Mononuclear cell (primary cell): ENCODE measurements at places on chromosomes 1 and 21. TPM values are rescaled to one million over a fixed set of nuclear protein-coding genes. Genes with fewer than 3 reads are reported as not detected.

Gene TMPRSS15
- total RNA-seq = 0.21 TPM

Gene NUP133
- 42.0 TPM for total RNA-seq

Gene CYP4A11
- not detected for total RNA-seq

Gene TSACC
- not detected for total RNA-seq

Gene S100A10
- 113 TPM for total RNA-seq

Gene PPP1R12B
- 22.4 TPM for total RNA-seq

Gene COL8A2
- total RNA-seq = 1.9 TPM

Gene WNT2B
- total RNA-seq = 0.31 TPM

Gene DIRAS3
- not detected for total RNA-seq

Gene OSCP1
- 0.21 TPM for total RNA-seq

Gene CHD1L
- total RNA-seq = 22.6 TPM

Gene KLHDC8A
- total RNA-seq = 0.21 TPM

Gene GJC2
- total RNA-seq = 0.84 TPM

Gene CR1L
- 0.21 TPM for total RNA-seq

Gene CCDC28B
- total RNA-seq = 3.7 TPM

Gene MX2
- total RNA-seq = 32.6 TPM

Gene DMRTA2
- total RNA-seq = under 0.01 TPM

Gene LRRC38
- not detected for total RNA-seq

Gene SMIM34
- not detected for total RNA-seq

Gene DENND2D
- 49.5 TPM for total RNA-seq

Gene RGS13
- total RNA-seq = 0.52 TPM

Gene SPRR1A
- total RNA-seq = not detected

Gene ALX3
- not detected for total RNA-seq

Gene FAM72B
- total RNA-seq = 0.42 TPM

Gene GSTM5
- total RNA-seq = not detected

Gene S100A3
- total RNA-seq = not detected

Gene FCRL2
- 4.0 TPM for total RNA-seq

Gene AKR7A3
- 0.73 TPM for total RNA-seq

Gene CLCA1
- not detected for total RNA-seq

Gene DDR2
- total RNA-seq = 1.2 TPM

Gene LCE1B
- total RNA-seq = not detected

Gene CYP2J2
- 0.10 TPM for total RNA-seq

Gene FAM78B
- 0.10 TPM for total RNA-seq

Gene GLMP
- 16.5 TPM for total RNA-seq

Gene SYT11
- 12.0 TPM for total RNA-seq

Gene OR10Z1
- total RNA-seq = 0.31 TPM

Gene ADGRB2
- total RNA-seq = 0.73 TPM

Gene BRINP3
- not detected for total RNA-seq

Gene HCRTR1
- not detected for total RNA-seq

Gene PRAMEF8
- not detected for total RNA-seq

Gene ANGPTL3
- total RNA-seq = not detected

Gene NTMT2
- total RNA-seq = not detected

Gene TMEM200B
- total RNA-seq = not detected

Gene CFHR1
- total RNA-seq = not detected

Gene C1orf116
- 0.63 TPM for total RNA-seq

Gene RIMKLA
- total RNA-seq = 0.10 TPM

Gene SMYD2
- 18.9 TPM for total RNA-seq

Gene UMODL1
- total RNA-seq = under 0.01 TPM

Gene TRIM62
- 9.9 TPM for total RNA-seq

Gene RBBP5
- 17.2 TPM for total RNA-seq

Gene XCL2
- 12.7 TPM for total RNA-seq

Gene PRKCZ
- 4.6 TPM for total RNA-seq

Gene HAPLN2
- total RNA-seq = 0.21 TPM

Gene TMPRSS3
- 0.42 TPM for total RNA-seq

Gene ADAMTSL4
- total RNA-seq = 3.3 TPM

Gene SLC45A3
- total RNA-seq = 2.0 TPM

Gene C1orf141
- total RNA-seq = under 0.01 TPM

Gene MFSD2A
- total RNA-seq = 8.4 TPM

Gene GJA9
- not detected for total RNA-seq
